ENCODE measurements at places on chromosomes 4 and X.
A peak's percentile ranks its signal among the peaks of the same experiment; 100 is the strongest.

DNA sequence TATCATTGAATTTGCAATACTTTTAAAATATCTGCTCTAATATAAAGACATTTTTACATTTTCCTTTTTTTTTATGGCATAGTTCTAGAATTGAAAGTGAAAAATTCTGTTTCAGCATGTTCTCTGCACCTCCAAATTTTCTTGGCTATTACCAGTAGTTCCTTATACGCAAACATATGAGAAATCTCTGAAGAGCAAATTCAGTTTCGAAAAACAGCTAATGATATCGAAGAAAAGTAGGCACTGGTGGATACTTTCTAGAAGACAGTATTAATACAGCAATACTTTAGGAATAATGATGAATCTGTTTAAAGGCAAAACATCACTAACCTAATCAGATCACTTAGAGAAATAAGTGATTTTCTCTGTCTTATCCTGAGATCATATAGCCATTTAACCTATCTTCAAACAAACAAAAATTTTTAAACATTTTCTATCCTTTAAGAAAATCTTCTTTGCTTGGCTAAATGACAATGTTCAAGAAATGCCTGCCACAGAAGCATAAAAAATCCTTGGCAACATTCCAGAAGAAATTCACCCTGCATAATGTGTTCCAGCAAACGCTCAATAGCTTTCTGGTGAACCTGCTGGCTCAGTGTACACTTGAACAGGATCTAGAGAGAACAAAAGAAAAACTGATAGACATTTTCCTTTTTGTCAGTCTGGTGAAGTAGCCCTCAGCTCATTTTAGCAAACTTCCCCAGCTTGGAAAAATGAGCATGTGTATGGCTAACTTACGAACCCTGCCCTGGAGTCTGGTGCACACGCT lies 51.2 kb upstream of the KLF3 start:
- peak; percentile 56 for DNase-seq

DNA sequence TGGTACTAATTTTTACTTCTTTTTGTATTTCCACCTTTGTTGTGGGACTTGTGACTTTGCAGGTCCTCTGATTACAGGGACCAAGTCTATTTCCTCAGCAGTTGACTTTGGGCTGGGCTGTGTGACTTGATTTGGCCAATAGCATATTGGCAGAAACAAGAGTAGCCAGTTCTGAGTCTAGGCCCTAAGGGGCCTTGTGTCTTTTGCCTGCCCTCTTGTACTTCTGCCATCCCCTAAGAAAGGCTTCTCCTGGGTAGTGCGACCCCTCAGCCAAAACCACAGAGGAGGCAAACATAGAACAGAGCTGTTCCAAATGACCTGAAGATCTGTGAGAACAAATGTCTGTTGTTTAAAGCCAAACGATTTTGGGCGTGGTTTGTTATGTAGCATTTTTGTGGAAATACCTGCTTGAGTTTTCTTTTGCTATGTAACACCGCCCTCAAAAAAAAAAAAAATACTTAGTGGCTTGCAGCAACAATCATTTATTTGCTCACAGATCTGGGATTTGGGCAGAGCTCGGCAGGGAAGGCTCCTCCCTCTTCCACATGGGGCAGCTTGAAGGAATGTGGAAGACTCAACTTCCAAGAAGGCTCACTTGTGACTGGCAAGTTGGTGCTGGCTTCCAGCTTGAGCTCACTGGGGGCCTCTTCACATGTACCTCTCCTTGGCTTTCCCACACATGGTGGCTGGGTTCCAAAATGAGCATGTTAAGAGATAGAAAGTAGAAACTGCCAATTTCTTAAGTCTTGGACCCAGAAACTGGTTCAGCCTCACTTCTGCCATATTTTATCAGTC lies 423.0 kb upstream of the CNKSR2 start:
- DNase-seq: no peak

GRCh38 chr4:155552180-155552579 lies 114.5 kb upstream of the GUCY1A1 start:
- no peak for DNase-seq

- DNase-seq: no peak
Observed at GRCh38 chr4:189162073-189162789, 778.4 kb upstream of the FRG1 start.

DNA sequence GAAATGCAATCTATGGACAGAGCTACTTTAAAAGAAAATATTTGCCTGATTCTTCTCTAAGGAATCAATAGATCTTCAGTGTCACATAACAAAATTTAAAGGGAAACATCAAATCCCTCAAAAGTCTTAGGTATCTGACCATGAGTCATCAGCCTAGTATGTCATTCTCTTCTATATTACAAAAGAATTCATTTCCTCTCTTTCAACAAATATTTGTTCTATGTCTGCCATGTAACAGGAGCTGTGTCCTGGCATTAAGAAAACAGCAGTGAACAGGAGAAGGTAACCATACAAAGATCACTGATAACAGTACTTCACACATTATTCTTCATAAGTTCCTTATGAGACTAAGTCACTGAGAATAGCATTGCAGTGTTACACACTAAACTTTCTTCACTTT lies 243.6 kb upstream of the DKK2 start:
- DNase-seq: no peak

GRCh38 chr4:120709991-120710390 lies 212.5 kb downstream of the PRDM5 start:
- no peak for DNase-seq

DNA sequence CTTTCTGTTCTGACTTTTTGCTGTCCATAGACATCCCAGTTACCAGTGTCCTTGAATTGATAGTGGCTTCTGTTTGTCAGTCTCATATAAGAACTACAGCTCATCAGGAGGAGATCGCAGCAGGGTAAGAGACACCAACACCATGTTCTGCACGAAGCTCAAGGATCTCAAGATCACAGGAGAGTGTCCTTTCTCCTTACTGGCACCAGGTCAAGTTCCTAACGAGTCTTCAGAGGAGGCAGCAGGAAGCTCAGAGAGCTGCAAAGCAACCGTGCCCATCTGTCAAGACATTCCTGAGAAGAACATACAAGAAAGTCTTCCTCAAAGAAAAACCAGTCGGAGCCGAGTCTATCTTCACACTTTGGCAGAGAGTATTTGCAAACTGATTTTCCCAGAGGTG lies 30.1 kb downstream of the GUCY1A1 start:
- no peak for DNase-seq

- DNase-seq: no peak
Observed at GRCh38 chr4:108465886-108466500, 154.4 kb upstream of the RPL34 start.

GRCh38 chrX:41085878-41086626 lies 807 bp downstream of the USP9X start:
- no peak for DNase-seq

GRCh38 chr4:171920901-171921300 lies 107.7 kb downstream of the GALNTL6 start:
- no peak for DNase-seq

DNA sequence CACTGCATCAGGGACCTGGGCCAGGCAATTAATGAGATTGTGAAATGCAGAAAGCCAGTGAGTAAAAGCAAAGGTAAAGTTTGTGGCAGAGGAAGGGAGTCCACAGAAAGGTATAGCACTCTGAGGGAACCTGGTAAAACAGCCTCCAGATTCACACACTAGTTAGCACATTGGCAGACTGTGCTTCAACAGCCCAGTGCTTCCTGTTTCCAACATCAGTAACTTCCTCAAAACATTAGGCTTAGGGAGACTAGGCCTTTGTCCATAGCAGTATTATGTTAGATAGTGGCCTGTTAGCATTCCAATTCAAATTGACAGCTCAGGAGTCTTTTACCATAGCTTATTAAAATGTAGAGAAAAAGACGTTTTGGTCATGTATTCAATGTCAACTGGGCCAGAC lies 582.6 kb upstream of the ACTRT1 start:
- DNase-seq: no peak

GRCh38 chr4:38456096-38456495 lies 207.9 kb upstream of the KLF3 start:
- no peak for DNase-seq

DNA sequence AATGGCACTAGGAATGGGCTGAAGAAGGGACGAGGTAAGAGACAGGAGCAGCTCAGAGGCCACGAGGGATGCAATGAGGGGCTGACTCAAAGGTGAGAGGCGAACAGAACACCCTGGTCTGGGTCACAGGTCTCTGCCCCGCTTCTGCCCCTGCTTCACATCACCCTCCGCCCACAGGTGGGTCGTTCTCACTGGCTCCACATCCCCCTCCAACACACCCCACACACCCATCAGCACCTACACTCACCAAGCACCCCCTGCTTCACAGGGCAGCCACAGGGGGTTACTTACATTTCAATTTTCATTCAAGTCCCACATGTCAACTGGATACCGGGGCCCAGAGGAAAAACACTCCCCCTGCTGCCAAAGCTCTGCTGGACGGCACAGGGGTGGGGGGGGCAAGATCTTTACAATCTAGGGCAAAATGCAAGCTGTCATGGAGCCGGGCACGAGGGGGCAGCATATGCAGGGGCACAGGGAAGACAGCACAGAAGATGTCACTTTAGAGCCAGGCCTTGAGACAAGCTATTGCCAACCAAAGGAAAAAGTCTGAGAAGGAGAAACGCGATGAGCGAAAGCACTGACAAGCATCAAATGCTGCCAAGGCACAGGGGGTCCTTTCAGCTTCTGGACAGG lies 94.0 kb downstream of the AFAP1 start:
- no peak for DNase-seq

- DNase-seq: no peak
Observed at GRCh38 chrX:118503260-118504041, 7.8 kb downstream of the DOCK11 start.

- DNase-seq: no peak
Observed at GRCh38 chr4:148849581-148849980, 407.4 kb upstream of the NR3C2 start.

- DNase-seq: no peak
Observed at GRCh38 chrX:75076429-75076828, 79.7 kb downstream of the ABCB7 start.

DNA sequence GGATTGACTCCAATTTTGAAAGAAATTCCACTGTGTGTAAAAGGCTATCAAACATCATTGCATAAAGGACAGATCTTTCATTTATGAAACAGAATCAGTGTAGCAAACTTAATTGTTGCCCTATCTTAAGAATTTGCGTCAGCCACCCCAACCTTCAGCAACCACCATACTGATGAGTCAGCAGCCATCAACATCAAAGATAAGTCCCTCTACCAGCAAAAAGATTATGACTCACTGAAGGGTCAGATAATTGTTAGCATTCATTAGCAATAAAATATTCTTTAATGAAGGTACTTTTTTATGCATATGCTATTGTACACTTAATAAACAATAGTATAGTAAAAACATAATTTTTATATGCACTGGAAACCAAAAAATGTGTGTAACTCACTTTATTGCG lies 15.8 kb upstream of the GRSF1 start:
- no peak for DNase-seq

DNA sequence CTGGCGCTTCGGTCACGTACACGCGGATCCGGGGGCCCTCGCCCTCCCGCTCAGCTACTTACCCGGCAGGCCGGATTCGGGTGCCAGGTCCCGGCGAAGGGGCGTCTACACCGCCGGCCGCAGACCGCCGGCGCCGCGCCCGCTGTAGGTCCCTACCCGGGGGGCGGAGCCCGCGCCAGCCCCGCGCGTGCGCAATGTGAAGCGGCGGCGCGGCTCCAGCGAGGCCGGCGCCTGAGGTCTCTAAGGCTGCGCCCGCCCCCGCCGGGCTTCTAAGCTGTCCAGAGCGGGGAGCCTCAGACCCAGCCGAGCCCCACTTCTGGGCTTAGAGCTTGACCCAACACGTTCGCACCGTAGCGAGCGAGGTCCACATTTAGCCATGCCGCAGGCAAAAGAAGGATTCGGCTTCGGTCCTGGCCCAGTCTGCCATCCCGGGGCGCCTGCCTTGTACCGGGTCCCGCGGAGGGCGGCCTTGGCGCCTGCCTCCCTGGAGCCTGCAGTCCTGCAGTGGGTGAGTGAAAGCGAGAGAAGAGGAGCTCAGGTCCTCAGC lies at the start of gene ZNF518B:
TSS of gene ZNF518B (minus strand) at position 172 of the 547 bp plus-strand sequence. CDS start 11,098 bp downstream, outside the sequence.
- no peak for DNase-seq

GRCh38 chr4:141350122-141350905 lies 129.6 kb downstream of the ZNF330 start:
- DNase-seq: no peak

DNA sequence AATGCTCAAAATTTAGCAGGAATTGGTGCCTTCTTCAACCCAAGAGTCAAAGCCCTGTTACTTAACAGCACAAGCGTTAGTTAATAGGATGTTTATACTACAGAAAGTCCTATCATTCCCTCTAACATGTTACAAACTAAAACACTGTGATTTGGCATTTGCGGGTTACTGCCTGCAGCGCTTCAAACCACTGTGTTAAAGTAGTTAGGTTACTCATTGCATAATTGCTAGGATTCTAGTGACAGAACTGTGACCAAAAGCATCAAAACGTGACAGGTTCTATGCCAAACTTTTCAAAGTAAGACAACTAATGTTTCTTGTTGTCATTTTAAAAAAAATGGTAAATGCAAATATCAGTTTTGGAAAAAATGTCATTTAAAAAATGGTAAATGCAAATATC lies 442.8 kb upstream of the ZFP42 start:
- DNase-seq: no peak

GRCh38 chrX:121161501-121161933 lies 114.1 kb downstream of the GLUD2 start:
- no peak for DNase-seq

DNA sequence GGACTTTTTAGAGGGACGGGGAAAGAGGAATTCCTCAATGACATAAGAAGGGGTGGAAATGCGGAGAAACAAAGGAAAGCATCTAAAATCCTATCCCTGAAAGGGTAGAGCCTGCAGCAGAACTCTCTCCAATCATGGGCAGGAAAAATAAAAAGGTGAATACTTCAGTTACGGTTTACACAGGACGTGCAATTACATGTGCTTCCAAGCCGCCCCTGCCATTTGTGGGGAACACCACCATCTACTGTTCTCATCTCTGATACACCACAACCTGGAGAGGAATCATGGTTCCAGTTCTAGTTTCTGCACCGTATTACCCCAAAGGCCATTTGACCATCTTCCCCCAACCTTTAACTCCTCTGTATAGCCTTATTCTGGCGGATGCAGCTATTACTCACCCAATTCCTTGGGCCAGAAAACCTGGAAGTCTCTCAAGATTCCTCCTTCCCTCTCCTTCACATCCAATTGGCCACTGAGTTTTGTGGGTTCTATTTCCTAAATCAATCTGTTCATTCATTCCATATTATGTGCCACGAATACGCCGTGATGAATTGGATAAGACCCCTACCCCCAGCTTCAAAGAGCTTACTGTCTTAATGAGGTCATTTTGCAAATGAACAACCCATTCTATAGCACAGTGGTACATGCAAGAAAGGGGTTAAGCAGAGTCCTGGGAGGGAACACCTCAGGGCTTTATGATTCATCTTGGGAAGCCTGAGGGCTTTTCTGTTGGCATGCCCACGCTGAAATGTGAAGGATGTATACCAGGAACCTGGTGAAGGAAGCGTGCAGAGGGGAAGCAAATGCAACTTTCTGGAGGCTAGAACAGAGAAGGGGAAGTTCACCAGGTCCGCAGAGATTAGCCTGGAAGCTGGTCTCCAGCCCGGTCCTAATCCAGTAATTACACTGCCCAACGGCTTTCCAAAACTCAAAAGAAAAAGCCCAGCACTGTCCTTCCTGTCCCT lies 1.4 kb upstream of the MSL3 start:
- DNase-seq: no peak

Measured in NCI-H187 treated with DMSO at 0.1 percent for 48 hours (cell line).